Left ventricle myocardium inferior (tissue), 1 donor: ENCODE measurements at places on chromosomes 16 and 17. TPM values are rescaled to one million over a fixed set of nuclear protein-coding genes. Genes with fewer than 3 reads are reported as not detected.

GRCh38 chr17:34068571-34068970 is 186.5 kb upstream of the CCL2 start:
- DNase-seq: no peak

GRCh38 chr17:50514936-50515702 is 6.9 kb downstream of the MYCBPAP start:
- DNase-seq: peak; percentile 42

DNA sequence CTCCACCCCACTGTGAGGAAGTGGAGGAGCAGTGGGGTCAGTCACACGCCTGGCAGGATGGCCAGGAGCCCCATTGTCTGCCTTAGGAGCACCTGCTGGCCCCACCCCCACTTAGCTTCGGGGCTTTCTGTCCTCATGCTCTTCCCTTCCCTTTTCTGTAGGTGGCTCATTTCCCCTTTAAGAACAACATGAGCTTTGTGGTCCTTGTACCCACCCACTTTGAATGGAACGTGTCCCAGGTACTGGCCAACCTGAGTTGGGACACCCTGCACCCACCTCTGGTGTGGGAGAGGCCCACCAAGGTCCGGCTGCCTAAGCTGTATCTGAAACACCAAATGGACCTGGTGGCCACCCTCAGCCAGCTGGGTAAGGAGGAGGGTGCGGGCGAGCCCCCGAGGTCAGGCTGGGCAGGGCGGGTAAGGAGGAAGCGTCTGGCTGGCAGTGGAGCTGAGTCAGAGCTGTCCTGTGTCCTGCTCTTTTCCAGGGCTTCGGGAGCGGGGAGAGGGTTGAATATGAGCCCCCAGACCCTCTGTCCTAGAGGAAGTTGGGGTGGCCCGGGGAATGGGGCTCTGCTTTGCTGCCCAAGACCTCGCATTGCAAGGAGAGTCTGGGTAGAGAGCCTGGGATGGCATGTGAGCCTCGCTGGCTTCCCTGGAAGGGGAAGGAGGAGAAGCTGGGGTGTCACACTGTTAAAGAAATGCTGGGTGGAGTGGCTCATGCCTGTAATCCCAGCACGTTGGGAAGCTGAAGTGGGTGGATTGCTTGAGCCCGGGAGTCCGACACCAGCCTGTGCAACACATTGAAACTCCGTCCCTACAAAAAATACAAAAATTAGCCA is 9.2 kb upstream of the SERPINF1 start:
- DNase-seq: no peak

DNA sequence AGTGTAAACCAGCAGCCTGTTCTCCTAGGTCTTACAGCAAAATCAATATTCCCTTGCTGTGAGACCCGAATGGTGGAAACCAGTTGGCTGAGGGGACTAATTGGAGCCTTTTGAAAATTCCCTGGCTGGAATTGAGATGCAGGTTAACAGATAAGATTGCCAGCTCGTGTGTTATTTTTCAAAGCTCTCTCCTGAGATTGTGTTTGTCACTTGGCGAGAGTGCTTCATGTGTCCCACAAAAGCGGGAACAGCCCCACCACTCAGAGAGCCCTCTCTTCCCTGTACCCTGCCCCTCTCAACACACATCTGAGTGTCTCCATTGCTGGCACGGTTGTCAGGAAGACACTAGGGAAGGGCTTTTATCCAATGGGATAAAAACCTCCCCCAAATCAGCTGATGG is 356.1 kb downstream of the CPPED1 start:
- no peak for DNase-seq

The OR1E2 gene
- not detected for total RNA-seq
